Activated naive CD4-positive, alpha-beta T cell treated with anti-CD3 and anti-CD28 coated beads for 36 hours (primary cell): ENCODE measurements at places on chromosomes 2 and 18. TPM values are rescaled to one million over a fixed set of nuclear protein-coding genes. Genes with fewer than 3 reads are reported as not detected.

DNA sequence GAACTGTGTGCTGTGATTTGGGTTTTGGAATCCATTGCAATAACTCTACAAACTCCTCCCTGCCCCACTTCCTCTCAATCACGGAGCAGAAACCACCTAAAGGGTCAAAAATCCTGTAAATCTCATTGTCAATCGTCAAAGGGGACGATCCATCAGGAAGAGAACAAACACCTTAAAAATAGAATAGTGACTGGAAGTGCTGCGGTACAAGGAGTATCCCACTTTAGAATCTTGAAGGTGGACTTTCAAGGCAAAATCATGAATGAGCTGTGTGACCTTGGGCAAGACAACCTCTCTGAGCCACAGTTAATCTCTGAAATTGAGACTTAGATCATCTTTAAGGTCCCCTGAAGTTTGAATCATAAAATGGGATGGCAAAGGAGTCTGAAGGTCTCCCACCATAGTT lies 5.9 kb downstream of the PMAIP1 start:
- H3K4me3 ChIP-seq = no peak overlapping the region
- H3K36me3 ChIP-seq = peaks cover 34% of the 10 kb centered on the region
- no peak overlapping the region for H3K27ac ChIP-seq
- peaks cover 57% of the 10 kb centered on the region for H3K4me1 ChIP-seq
- no peak for DNase-seq

The DIPK1C gene
- total RNA-seq = not detected

GRCh38 chr2:233056961-233057605 lies 3.1 kb upstream of the INPP5D start:
- H3K4me1 ChIP-seq = peaks cover 13% of the 10 kb centered on the region
- no peak overlapping the region for H3K4me3 ChIP-seq
- H3K36me3 ChIP-seq = peaks cover 4% of the 10 kb centered on the region
- no peaks in the 10 kb centered on the region for H3K27me3 ChIP-seq
- no peak for DNase-seq

- no peaks in the 10 kb centered on the region for H3K36me3 ChIP-seq
- no peaks in the 10 kb centered on the region for H3K4me1 ChIP-seq
- no peak for DNase-seq
- H3K27me3 ChIP-seq = no peaks in the 10 kb centered on the region
- H3K4me3 ChIP-seq = no peak overlapping the region
Measured at GRCh38 chr2:6441800-6442199, 423.9 kb downstream of the CMPK2 start.

- no peaks in the 10 kb centered on the region for H3K27me3 ChIP-seq
- H3K27ac ChIP-seq = no peak overlapping the region
- H3K4me3 ChIP-seq = no peak overlapping the region
Measured at GRCh38 chr2:182729710-182730339, 13.8 kb downstream of the DNAJC10 start.

The POTEJ gene
- not detected for total RNA-seq

DNA sequence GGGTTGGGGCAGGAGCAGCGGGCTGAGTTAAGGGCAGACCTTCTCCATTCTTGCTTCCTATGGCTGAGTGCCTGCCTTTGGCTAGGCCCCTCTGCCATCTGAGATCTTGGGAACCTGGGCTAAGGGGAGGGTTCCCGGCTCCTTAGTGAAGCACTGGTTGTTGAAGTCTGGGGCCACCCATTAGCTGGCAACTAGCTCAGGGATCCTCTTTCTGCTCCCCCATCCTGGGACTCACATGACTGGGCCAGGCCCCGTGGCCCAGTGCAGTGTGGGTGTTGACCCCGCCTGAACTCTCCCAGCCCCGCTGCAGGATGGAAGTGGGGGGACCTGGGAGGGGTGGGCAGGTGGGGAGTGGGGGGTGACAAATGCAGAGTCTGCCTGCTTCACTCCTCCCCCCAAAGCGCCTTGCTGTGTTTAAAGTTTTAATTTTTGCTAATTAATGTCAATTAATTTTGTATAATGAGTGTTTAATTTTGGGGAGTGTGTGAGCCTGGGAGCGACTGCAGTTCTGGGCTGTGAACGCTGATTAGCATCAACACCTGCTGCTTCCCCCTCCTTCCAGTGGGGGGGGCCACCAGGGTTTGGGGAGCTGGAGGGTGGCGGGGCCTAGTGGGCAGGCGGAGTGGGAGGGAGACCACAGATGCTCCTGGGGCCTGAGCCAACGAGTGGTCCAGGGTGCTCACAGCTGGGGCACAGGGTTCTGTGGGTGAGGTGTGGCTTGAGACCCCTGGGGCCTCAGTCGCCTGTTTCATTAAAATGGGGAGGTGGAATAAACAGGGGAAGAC lies 55.2 kb downstream of the EMX1 start:
- no peak overlapping the region for H3K27ac ChIP-seq
- no peaks in the 10 kb centered on the region for H3K27me3 ChIP-seq
- H3K4me3 ChIP-seq = no peak overlapping the region

DNA sequence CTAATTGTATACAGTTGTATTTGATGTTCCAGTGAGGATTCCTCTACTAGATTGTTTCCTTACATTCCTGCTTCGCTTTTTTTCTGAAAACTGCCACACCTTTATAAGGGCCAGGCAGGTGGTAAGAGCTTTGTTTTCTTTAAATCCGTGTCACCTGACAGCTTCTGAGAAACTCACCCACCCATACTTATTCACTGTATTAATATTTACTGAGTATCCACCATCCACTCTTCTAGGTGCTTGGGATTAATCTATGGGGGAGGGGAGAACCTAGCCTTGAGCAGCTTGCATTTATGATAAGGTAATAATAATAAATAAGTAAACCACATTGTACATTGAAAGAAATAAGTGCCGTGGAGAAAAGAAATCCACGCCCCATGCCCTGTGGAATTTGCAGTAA lies 174.7 kb upstream of the AGAP1 start:
- no peak for DNase-seq
- H3K36me3 ChIP-seq = no peaks in the 10 kb centered on the region
- H3K4me3 ChIP-seq = no peak overlapping the region
- no peak overlapping the region for H3K27ac ChIP-seq

- H3K4me3 ChIP-seq = no peak overlapping the region
- no peaks in the 10 kb centered on the region for H3K36me3 ChIP-seq
- no peak for DNase-seq
- no peaks in the 10 kb centered on the region for H3K27me3 ChIP-seq
Measured at GRCh38 chr2:71882949-71883472, 264.7 kb downstream of the CYP26B1 start.

The FEV gene
- not detected for total RNA-seq

The TTR gene
- total RNA-seq = not detected

- H3K27ac ChIP-seq = peak overlapping the region; percentile 52
- no peaks in the 10 kb centered on the region for H3K36me3 ChIP-seq
- H3K4me1 ChIP-seq = peaks cover 29% of the 10 kb centered on the region
- H3K27me3 ChIP-seq = no peaks in the 10 kb centered on the region
- no peak overlapping the region for H3K4me3 ChIP-seq
Measured at GRCh38 chr18:3046216-3046808, 33.4 kb upstream of the LPIN2 start.

DNA sequence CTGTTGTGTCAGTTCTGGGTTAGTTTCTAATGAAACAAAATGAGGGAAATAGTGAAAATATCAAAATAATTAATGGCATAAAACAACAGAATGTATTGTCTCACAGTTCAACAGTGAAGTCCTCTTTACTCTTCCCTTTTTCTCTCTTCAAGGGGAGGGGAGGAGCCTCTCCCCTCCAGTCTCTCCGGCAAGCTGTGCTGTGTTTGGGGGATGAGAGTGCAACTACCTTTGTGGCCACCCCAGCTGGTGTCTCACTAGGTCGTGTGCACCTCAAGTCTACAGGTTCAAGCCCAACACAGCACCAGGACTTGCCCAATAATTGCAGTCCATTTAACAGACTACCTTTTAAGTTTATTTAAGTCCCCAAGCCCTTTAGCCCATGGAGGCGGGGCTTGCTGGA lies 271.7 kb upstream of the DOK6 start:
- no peak overlapping the region for H3K4me3 ChIP-seq
- DNase-seq = no peak
- H3K27ac ChIP-seq = no peak overlapping the region
- peaks cover 2% of the 10 kb centered on the region for H3K27me3 ChIP-seq
- no peaks in the 10 kb centered on the region for H3K4me1 ChIP-seq
- no peaks in the 10 kb centered on the region for H3K36me3 ChIP-seq

The GREB1 gene
- total RNA-seq = 0.42 TPM

GRCh38 chr2:126700677-126701076 lies 44.7 kb downstream of the GYPC start:
- no peak overlapping the region for H3K27ac ChIP-seq
- no peak overlapping the region for H3K4me3 ChIP-seq
- no peaks in the 10 kb centered on the region for H3K4me1 ChIP-seq
- peaks cover 41% of the 10 kb centered on the region for H3K36me3 ChIP-seq
- no peaks in the 10 kb centered on the region for H3K27me3 ChIP-seq

The CLEC4F gene
- not detected for total RNA-seq

- peaks cover 11% of the 10 kb centered on the region for H3K4me1 ChIP-seq
- H3K4me3 ChIP-seq = peak overlapping the region; percentile 41
- H3K27me3 ChIP-seq = peaks cover 41% of the 10 kb centered on the region
- no peak overlapping the region for H3K27ac ChIP-seq
- H3K36me3 ChIP-seq = no peaks in the 10 kb centered on the region
Measured at GRCh38 chr2:101386599-101387150, 628 bp downstream of the CREG2 start.

The LHCGR gene
- not detected for total RNA-seq

- H3K27me3 ChIP-seq = no peaks in the 10 kb centered on the region
- H3K4me1 ChIP-seq = no peaks in the 10 kb centered on the region
- H3K4me3 ChIP-seq = no peak overlapping the region
- no peak for DNase-seq
Measured at GRCh38 chr18:28863396-28863795, 686.5 kb upstream of the CDH2 start.

GRCh38 chr2:191218292-191218898 lies 26.8 kb upstream of the MYO1B start:
- H3K27me3 ChIP-seq = no peaks in the 10 kb centered on the region
- no peak overlapping the region for H3K27ac ChIP-seq
- peaks cover 25% of the 10 kb centered on the region for H3K4me1 ChIP-seq
- peak; percentile 67 for DNase-seq
- no peak overlapping the region for H3K4me3 ChIP-seq

GRCh38 chr2:197037863-197038398 lies 111.4 kb upstream of the PGAP1 start:
- H3K4me1 ChIP-seq = peaks cover 56% of the 10 kb centered on the region
- H3K36me3 ChIP-seq = peaks cover 36% of the 10 kb centered on the region
- DNase-seq = no peak
- peak overlapping the region; percentile 57 for H3K27ac ChIP-seq
- no peak overlapping the region for H3K4me3 ChIP-seq

The PCBP1 gene
- total RNA-seq = 363 TPM

DNA sequence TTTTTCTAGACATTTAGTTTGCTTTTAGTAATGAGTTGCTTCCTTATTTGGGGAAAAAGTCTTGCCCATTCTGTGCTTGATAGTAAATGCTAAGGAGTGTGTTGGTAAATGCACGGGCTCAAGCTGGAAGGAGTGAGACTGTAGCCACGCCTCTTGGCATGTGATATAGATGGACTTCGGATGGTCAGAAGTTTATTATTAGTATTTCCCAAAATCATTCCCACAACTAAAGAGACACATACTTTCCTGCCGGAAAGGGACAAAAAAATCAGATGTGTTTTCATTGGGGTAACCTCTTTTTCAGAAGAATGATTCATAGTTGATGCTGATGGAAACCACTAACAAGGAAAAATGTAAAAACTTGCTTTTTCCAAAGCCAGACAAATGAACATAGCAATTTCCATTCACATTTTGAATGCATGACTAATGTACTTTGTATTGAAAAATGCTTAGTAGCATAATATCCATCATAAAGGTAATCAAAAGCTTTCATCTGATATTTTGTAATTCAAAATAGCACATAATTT lies 133.2 kb downstream of the ZNF532 start:
- DNase-seq = no peak
- peaks cover 7% of the 10 kb centered on the region for H3K27me3 ChIP-seq
- no peak overlapping the region for H3K27ac ChIP-seq
- H3K36me3 ChIP-seq = no peaks in the 10 kb centered on the region
- H3K4me3 ChIP-seq = no peak overlapping the region
- H3K4me1 ChIP-seq = no peaks in the 10 kb centered on the region

DNA sequence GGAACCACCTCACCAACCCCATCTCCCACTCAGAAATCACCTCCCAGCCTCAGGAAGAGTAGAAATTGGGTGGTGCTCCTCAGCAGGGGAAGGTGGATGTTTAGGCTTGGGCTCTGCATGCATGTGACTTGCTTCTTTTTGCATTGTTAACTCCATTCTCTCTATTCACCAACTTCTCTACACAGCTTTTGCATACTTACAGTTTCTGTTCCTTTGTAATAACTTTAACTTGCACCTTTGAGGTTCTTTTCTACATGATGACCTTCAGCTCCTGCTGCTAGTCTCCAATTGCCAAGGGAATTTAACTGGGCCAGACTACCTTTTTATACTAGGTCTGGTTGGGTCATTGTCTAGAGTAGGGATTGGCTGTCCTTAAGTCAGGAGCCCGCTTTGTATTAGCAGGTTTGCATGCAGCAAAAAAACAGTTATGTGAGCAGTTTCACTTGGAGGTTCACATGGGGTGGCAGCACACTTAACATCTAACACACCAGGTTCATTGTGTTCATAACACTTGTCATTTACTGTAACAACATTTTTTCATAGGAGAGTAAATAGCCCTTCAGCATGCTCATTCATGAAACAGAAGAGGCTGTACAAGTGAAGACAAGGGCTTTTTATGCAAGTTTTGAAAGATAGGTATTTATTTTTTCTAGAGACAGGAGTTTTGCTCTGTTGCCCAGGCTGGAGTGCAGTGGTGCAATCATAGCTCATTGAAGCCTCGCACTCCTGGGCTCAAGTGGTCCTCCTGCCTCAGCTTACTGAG lies 12.0 kb downstream of the MRPL35 start:
- H3K36me3 ChIP-seq = peaks cover 27% of the 10 kb centered on the region
- H3K27me3 ChIP-seq = no peaks in the 10 kb centered on the region
- no peaks in the 10 kb centered on the region for H3K4me1 ChIP-seq
- DNase-seq = no peak
- no peak overlapping the region for H3K27ac ChIP-seq

GRCh38 chr18:22485808-22486244 lies 68.1 kb upstream of the CTAGE1 start:
- H3K27me3 ChIP-seq = no peaks in the 10 kb centered on the region
- no peak overlapping the region for H3K27ac ChIP-seq
- H3K4me3 ChIP-seq = no peak overlapping the region
- no peaks in the 10 kb centered on the region for H3K4me1 ChIP-seq
- no peaks in the 10 kb centered on the region for H3K36me3 ChIP-seq

- no peak for DNase-seq
- H3K36me3 ChIP-seq = no peaks in the 10 kb centered on the region
- no peak overlapping the region for H3K27ac ChIP-seq
- peaks cover 6% of the 10 kb centered on the region for H3K27me3 ChIP-seq
- no peaks in the 10 kb centered on the region for H3K4me1 ChIP-seq
Measured at GRCh38 chr2:58974426-58974825, 733.3 kb upstream of the FANCL start.

DNA sequence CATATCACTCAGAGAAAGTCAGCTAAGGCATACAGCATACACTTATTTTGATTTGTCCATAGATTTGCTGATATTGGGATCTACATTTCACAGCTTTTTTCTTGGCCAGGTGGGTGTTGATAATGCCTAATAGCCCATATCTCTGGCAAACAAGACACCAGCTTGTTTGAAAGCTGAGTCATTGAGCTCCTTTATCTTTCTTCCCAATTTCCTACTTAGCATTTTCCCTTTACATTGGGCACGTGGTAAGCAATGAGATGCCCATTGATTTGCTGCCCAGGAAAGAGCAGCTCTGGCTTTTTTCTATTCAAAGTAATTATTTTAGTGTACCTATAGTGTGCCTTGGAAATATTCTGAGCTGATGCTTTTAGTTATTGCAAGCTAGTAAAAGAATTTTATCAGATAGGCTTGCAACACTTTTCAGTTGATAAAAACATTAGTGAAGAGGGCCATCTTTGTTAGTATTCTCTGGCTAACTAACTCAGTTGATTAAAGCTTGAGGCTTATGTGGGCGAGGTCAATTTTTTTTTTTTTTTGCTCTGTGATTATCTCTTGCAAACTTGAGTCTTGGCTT lies 79.6 kb downstream of the OSBPL6 start:
- no peaks in the 10 kb centered on the region for H3K4me1 ChIP-seq
- H3K36me3 ChIP-seq = no peaks in the 10 kb centered on the region
- no peak for DNase-seq
- H3K27ac ChIP-seq = no peak overlapping the region
- H3K4me3 ChIP-seq = no peak overlapping the region
